SK-N-SH treated with all-trans-retinoic acid at 6 μM for 48 hours (cell line): ENCODE measurements at places on chromosomes 12 and 14.

GRCh38 chr12:74424778-74425177 is 112.9 kb upstream of the ATXN7L3B start:
- no peak for ATAC-seq

- ATAC-seq, result no peak
Observed at GRCh38 chr14:52363961-52364360, 49.8 kb downstream of the PTGER2 start.

DNA sequence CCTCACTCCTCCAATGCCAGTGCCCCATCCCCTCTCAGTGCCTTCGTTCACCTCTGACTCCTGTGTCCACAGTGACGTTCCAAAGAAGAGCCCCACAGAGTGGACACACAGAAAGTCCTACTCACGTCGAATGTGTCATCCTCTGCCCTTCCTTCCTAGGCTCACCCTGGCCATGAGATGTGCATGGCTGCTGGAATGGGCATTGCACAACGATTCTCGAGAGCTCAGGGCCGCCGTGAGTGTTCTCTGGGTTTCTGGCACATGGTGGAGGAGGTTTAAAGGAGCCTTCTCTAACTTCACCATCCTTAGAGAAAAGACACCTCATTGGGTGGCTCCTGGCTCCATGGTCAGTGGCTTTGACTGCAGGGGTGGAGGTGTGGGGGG is 12.8 kb upstream of the CEP170B start:
- ATAC-seq, result peak; percentile 13; the same call in 1 of the 3 replicates

DNA sequence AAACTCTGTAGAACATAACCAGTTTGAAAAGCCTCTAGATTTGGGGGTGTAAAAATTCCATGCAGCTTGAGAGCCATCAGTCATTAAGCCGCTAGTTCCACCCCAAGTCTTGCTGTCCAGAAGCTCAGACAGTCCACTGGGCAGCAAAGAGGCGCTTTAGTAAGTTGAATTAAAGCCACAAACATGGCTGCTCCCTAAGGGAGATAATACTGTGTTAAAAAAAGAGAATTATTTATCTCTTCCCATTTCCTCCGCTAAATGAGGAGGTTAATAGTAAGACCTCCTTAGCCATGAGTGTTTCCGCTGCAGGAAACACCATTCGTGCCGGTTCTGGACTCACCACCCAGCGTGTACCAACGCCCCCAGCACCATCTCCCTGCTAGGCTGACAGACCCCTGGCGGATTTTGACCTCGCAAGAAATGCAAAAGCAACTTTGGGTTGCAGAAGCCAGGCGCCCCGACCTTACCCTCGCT is 536 bp downstream of the TM7SF3 start:
- peak; percentile 80 for ATAC-seq

- peak; percentile 87 for ATAC-seq
Observed at GRCh38 chr12:131783915-131784541, 44.2 kb upstream of the MMP17 start.

- no peak for ATAC-seq
Observed at GRCh38 chr12:50828121-50828520, 14.6 kb upstream of the TMPRSS12 start.

- ATAC-seq, result no peak
Observed at GRCh38 chr12:68356060-68356695, 24.0 kb upstream of the MDM1 start.
